ENCODE measurements at places on chromosomes 1 and 21.

GRCh38 chr1:248686815-248687214, 15.8 kb downstream of the OR14I1 start:
- DNase-seq, result peak; percentile 76

DNA sequence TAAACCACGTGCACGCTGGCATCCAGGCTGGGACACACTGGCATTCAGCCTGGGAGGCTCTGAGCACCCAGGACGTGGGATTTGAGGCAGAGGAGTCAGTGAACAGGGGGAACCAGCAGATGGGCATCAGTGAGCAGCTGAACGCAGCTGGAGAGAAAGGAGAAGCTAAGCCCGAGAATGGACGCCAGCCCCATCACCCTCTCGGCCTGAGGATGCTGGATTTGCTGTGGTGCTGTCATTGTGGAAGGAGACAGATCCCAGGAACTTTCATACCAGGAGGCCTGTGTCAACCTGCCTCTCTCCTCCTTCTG, 132.8 kb downstream of the PGBD5 start:
- DNase-seq, result no peak

- DNase-seq, result peak; percentile 87
Observed at GRCh38 chr1:11982010-11982392, 1.8 kb downstream of the MFN2 start.

DNA sequence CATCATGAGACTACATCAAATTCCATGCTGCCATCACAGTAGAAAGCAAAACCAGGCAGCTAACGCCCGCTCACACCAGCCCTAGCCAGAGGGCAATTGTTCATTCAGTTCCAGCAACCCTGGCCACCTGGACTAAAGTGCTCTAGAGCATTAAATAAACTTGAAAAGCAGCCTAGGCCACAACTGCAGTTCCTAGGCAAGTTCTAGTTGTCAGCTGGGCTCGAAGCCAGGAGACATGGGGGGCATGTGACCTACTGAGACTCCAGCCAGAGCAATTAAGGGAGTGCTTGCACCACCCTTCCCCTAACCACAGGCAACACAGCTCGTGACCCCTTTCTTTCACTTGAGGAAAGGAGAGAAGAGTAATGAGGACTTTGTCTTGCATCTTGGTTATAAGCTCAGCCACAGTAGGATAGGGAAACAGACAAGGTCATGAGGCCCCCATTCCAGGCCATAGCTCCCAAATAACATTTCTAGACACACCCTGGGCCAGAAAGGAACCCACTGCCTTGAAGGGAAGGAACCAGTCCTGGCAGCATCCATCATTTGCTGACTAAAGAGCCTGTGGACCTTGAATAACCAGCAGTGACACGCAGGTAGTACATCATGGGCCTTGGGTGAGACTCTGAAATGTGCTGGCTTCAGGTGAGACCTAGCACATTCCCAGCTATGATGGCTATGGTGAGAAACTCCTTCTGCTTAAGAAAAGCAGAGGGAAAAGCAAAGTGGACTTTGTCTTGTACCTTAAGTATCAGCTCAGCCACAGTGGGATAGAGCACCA, 77.0 kb downstream of the ZZZ3 start:
- peak; percentile 88 for DNase-seq

DNA sequence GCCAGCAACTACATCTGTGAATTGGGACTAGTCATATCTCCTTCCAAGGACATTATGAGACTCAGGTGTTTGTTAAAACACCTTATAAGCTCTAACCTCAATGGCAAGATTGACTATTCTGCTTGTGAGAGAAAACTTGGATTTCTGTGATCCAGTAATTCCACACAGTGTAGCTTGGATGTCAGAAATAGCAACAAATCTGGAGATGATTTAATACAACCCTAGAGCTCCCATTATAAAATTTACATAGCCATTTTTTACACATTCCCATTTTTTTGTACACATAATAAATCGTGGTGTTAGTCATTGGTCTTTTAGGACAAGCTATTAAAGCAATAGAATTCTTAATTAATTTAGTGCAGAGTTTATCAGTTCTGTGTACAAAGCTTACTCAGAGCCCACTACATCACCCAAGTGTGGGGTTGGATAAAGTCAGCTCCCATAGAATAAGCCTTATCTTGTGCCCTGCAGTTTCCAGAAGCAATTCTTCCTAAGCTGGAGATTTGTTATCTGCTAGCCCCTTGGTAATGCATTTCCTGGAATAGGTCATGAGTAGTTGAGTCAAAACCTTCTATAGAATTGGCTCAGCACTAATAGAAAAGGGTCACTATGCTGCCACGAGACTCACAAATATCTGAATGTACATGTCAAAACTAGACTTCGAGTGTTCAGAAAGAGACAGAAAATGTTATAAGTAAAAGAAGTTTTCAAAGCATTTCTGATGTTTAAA, 434.0 kb upstream of the RUNX1 start:
- DNase-seq, result peak; percentile 97

- DNase-seq, result peak; percentile 89
Observed at GRCh38 chr1:204398197-204399125, 13.2 kb downstream of the PPP1R15B start.

DNA sequence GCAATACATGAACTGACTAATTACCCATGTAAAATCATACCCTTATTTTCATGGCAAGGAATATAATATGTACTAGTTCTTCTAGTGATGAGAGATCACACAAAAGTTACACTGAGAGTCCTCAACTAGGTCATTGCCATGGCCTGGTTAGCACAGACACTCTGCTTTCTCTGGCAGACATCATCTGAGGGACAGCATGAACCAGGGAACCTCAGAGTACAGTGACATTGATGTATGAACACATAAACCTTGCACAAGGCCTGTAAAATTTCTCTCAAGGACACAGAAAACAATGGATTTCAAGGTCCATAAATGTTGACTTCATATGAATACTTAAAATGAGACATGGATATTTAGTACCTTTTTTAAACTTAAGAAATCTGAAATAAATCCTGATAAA, 108.8 kb upstream of the MAGI3 start:
- no peak for DNase-seq

DNA sequence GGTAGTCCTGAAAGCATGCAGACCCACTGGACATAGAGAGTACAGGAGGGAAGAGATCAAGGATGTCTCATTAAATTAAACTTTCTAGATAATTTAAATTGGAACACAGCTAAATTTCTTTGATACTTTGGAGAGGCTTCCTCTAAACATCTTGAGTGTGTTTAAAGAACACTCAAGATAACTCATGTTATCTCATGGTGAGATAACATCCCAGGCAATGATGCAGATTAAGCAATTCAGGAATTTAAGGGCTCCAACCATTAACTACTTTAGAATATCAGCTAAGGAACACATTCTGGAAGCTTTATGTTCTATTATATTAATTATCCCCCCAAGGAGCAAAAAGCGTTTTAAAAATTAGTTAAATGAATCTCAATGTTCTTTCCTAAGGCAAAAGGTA, 289.2 kb upstream of the RUNX1 start:
- no peak for DNase-seq
